Sigmoid colon (tissue), 7 donors: ENCODE measurements at places on chromosomes 4 and X. TPM values are rescaled to one million over a fixed set of nuclear protein-coding genes. Genes with fewer than 3 reads are reported as not detected.

Gene FGG
- total RNA-seq = not detected

Gene TGIF2LX
- total RNA-seq = not detected

DNA sequence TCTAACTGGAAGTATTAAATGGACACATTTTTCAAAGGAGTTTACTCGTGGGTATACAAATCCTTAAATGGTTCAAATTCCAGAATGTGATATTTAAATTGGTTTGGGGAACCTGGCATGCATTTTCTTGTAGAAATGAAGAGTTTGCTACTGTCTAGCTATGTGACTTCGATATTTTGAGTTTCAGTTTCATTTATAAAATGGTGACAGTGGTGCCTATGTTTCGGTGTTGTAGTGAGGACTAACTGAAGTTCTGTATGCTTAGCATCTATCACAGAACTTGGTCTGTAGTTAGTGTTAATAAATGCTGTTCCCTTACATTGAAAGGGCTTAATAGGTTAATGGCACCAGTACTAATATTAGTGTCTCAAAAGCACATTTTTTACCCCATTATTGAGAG is 29.4 kb downstream of the TRPC5 start:
- no peaks in the 10 kb centered on the region for H3K4me1 ChIP-seq
- no peak overlapping the region for H3K27ac ChIP-seq
- no peak for DNase-seq
- H3K36me3 ChIP-seq = no peaks in the 10 kb centered on the region

Gene RS1
- total RNA-seq = not detected

Gene F8A2
- total RNA-seq = 6.4 TPM

Gene PAGE4
- not detected for total RNA-seq

Gene CACNA1F
- total RNA-seq = 0.16 TPM

DNA sequence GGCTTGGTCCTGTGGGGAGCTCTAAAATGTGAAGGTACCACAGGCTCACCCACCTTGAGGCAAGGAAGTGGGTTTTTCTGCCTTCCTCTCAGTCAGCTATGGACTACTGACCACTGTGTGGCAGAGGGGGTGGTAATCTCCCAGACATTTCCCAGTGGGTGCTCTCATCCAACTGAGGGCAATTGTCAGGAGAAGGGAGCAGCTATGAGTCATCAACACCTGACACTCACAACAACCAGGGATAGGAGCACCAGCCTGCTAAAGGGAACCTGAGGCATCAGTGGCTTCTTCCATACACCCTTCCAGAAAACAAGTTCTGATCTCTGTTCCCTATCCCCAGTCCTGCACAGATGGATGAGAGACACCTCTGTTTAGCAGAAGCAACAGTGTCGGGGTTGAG is 468.8 kb downstream of the BCOR start:
- H3K36me3 ChIP-seq = no peaks in the 10 kb centered on the region

GRCh38 chr4:6216588-6216987 is 16.2 kb upstream of the JAKMIP1 start:
- H3K4me3 ChIP-seq = no peak overlapping the region
- no peaks in the 10 kb centered on the region for H3K36me3 ChIP-seq
- peak; percentile 2 for DNase-seq
- H3K4me1 ChIP-seq = no peaks in the 10 kb centered on the region
